ENCODE measurements at places on chromosomes 16 and 17. TPM values are rescaled to one million over a fixed set of nuclear protein-coding genes. Genes with fewer than 3 reads are reported as not detected.
A peak's percentile ranks its signal among the peaks of the same experiment; 100 is the strongest.

UBN1 gene
- 22.2 TPM for total RNA-seq

DNA sequence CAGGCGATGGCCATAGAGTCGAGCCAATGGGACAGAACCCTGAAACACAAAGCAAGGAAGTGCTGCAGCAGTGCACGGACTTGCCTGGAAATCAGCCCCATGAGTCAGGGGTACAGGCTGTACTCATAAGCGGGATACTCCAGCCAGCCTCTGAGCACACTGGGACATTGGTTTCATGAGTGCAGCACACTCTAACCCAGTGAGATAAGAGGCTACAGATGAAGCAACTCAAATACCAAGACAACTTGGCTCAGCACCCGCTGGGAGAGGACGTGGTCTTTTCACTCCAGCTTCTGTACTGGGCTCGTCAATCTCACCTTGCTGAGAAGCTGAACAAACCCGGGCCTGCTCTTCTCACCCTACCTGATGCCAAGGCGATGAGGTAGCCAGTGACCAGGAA is 98.2 kb downstream of the AXIN2 start:
- DNase-seq = no peak

GRCh38 chr17:76191896-76192295 is 48.4 kb downstream of the RNF157 start:
- no peak for DNase-seq

DNA sequence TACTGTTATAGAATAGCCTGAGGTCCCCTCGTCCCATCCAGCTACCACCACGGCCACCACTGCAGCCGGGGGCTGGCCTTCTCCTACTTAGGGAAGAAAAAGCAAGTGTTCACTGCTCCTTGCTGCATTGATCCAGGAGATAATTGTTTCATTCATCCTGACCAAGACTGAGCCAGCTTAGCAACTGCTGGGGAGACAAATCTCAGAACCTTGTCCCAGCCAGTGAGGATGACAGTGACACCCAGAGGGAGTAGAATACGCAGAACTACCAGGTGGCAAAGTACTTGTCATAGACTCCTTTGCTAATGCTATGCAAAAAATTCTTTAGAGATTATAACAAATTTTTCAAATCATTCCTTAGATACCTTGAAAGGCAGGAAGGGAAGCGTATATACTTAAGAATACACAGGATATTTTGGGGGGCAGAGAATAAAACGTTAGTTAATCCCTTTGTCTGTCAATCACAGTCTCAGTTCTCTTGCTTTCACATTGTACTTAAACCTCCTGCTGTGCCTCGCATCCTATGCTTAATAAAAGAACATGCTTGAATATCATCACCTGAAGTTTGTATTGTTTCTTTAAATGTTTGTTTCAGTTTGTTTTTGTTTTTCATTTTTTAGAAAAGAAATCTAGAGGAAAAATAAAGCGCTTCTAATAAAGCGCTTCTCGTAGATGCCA is 388.3 kb downstream of the MAF start:
- no peak for DNase-seq

- peak; percentile 9 for DNase-seq
Observed at GRCh38 chr16:57044931-57045693, 47.3 kb upstream of the CPNE2 start.

PKMYT1 gene
- total RNA-seq = 25.5 TPM

PMFBP1 gene
- 3.4 TPM for total RNA-seq

- no peak for DNase-seq
Observed at GRCh38 chr17:2150806-2151205, 95.9 kb downstream of the HIC1 start.

GRCh38 chr17:80070375-80071115 is 30.8 kb upstream of the GAA start:
- DNase-seq = no peak

DNA sequence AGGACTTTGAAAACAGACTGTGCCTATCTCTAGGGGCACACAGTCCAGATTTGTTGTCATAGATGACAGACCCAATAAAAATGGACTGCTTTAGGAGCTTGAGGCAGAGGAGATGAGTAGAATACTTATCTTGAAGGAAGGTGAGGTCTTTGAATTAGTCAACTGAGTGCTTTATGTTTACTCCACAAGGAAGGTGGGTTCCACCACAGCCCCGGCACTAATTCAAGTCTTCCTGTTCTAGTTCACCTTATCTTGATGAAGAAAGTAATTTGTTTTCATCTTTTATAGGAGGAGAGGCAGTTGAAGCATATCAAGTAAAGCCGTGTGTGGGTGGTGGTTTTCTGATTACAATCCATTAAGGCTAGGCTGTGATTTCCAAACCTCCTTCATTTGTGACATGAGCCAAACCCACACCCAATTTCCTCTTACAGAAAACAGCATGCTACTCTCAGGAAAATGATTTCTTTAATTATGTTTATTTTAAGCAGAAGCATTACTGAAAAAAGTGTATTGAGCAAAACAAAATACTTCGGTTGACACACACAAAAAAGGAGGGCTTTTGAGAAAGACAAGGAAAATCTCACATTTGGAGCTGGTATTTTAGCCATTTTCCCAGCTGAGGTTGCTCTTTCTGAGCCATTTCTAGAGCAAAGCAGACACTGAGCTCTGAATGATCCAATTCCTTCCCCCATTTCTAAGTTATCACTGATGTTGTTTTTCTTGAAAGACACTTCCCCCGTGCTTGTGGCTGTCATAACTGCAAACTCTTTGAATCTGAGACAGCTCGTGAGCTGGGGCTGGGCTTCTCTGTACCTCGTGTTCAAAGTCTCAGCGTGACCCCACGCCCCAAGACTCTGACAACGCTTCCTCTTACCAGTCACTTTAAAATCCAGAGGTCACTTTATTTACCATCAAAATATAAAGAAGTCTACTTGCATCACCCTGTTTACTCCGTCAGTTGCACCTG is 35.4 kb downstream of the CDRT15 start:
- DNase-seq = no peak

DNA sequence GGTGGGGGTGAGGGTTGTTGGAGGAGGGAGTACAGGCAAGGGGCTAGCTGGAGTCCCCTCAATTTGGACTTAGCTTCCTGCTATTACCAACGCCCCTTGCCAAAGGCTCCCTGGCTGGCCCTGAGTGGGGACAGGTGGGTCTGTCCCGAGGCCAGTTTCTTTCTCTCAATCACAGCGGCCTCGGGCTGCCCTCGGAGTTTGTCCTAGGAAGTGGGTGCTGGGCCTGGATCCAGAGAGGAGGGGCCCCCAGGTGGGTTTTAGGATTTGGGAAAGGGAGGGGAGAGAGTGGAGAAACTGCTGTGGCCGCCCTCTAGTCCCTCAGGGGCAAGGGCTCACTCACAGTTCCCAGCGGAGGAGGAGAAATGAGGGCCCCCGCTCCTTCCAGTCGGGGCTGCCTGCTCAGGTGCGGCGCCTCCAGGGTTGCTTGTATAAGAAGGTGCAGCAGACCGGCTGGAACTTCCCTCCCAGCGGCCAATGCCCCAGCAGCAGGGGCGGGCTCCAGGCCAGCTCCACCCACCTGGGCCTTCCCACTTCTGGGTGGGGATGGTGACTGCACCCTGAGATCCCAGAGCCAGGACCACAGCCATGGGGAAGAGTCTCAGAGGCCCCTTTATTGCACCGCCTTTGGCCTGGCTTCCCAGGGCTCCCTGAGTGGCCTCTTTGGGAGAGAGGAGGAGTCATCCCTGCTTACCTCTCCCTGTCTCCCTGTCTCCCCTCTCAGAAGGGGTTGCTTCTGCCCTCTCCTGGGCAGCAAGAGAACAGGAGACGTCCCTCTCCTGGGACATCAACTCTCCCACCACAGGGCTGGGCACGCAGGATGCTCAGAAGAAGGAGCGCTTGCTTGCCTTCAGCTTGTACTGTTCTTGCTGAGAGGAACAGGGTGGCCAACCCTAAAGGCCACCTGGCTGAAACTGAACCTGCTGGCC is 112.0 kb upstream of the SMURF2 start:
- peak; percentile 91 for DNase-seq

SLC16A11 gene
- not detected for total RNA-seq

DNA sequence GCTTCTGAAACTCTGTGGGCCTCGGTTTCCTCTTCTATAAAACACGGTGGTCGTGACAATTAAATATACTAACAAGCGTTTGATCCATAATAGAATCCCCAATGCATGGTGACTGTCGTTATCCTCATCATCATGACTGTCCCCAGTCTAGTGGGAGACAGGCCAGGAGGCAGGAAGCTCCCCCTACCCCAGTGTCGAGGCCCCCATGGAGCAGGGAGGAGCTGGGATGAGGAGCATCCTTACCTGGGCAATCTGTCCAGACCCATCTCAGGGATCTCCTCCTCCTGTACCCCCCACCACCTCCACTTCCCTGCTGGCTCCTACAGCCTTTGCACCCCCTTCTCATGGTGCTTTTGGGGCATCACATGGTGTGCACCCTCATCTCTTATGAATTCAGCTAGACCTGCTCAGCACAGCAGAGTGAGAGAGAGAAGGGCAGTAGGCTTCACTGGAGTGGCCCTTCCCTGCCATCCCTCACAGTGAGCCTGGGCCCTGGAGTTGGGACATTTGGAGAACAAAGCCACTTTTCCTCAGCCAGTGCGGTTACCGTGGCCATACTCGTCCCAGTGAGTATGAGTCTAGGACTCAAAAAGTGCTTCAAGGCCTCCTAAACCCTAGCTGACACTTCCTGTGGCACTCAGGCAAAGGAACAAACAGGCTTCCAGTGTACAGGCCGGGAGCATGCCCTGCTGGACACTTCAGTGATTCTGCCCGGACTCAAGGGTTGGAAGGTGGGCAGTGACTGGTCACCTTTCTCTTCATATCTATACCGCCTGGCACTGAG is 148.6 kb downstream of the CLEC16A start:
- no peak for DNase-seq

- peak; percentile 95 for DNase-seq
Observed at GRCh38 chr16:82653550-82654511, 27.1 kb downstream of the CDH13 start.

HS3ST4 gene
- not detected for total RNA-seq

RAP1GAP2 gene
- total RNA-seq = 5.0 TPM

CA4 gene
- total RNA-seq = not detected

DNA sequence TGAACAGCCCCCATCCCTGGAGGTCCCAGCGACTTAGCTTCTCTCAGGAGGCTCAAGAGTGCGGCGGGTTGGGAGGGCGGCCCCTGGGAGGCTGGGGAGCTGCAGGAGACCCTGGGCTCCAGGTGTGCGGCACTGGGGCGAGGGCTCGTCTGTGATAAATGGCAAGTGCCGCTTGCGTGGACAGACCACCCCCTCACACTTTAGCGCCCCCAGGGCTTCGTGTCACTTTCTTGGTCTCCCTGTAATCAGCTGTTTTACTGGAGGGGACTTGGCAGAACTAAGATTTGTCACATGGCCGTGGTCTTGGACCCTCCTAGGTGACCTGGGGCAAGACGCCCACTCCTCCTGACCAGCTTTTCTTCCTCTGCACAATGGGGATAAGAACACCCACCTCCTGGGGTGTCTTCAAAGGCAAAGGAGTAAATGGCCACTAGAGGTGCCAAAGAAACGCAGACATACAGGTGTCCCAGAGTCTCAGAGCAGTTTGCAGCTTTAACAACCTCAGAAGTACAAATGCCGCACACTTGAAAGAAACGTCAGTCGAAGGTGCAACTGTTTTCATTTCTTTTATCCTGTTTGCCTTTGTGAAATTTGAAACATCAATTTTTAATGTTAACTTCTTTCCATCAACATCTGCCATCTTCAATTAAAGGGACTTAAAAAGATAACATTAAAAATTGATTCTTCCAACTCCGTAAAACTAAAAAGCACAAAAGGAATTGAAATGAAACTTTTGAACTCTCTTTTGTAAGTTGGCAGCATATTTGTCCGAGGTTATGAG is 946 bp downstream of the OSGIN1 start:
- peak; percentile 54 for DNase-seq

DNA sequence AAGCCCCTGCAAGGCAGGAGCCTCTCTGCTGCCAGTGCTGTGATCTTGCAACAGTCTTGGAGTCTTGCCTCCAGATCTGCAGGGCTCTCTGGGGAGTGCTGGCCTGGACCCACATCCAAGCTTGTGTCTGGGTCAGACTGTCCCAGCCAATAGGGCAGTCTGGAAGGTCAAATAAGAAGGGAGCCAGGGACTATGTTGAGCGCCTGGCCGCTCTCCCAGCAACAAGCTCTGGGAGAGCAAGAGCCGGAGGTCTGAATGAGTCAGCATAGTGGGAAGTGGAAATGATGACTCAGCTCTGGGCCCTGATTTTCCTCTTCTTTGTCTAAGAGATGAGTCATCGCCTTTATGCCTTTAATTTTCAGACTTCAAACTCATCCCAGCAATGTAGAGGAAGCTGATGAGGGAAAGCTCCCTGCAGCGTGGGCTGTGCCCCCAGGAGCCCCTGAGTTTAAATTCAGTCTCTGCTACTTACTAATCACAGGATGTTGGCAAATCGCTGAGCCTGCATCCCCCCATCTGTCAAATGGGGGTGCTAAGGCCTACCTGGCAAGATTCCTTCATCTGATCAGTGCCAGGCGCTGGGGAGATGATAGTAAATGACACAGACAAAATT is 43.6 kb upstream of the HAPSTR1 start:
- DNase-seq = peak; percentile 98

LGALS9C gene
- total RNA-seq = not detected

SLC5A11 gene
- total RNA-seq = not detected

TMEM238L gene
- not detected for total RNA-seq

DNA sequence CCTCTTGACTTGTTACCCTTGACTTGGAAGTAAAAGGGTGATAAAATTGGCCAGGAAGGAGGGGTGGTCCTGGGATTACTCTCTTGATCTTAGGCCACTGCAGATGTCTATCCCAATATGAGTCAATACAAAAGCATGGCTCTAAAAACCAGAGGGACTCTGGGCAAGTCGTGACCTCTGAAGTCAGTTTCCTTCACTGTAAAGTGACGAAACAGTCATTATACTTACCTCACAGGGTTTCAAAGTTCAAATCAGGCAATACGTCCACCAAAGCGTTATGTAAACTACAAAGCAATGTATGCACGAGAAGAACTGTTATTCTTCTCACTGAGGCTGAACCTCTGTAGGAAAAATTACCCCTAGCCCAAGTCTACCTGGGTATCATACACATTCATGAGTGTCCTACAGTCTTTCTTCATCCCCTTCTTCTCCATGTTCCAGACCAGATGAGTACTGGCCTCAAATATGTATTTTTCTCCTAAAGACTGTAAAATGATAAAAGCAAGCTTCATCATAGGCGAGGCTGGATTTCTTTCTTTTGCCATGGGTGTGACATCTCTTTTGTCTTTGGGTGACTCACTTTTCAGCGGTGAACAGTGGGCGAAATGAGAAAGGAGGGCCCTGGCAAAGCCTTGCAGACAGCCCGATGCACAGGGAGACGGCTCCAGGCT is 34.5 kb upstream of the CLEC18B start:
- no peak for DNase-seq

CDRT15 gene
- total RNA-seq = not detected

GRCh38 chr17:55852734-55853133 is 101.9 kb downstream of the PCTP start:
- DNase-seq = no peak

COG1 gene
- 20.6 TPM for total RNA-seq

ZNF500 gene
- total RNA-seq = 31.7 TPM

SMPD3 gene
- not detected for total RNA-seq
